ENCODE measurements at places on chromosomes 7 and 10. TPM values are rescaled to one million over a fixed set of nuclear protein-coding genes. Genes with fewer than 3 reads are reported as not detected.

CCDC3 gene
- total RNA-seq = 5.6 TPM

LRWD1 gene
- total RNA-seq = 5.8 TPM

CDC14C gene
- not detected for total RNA-seq

SRRM3 gene
- 8.2 TPM for total RNA-seq

CPA4 gene
- 11.4 TPM for total RNA-seq

NOD1 gene
- 7.3 TPM for total RNA-seq

DRGX gene
- total RNA-seq = not detected

HTR5A gene
- total RNA-seq = not detected

GCK gene
- total RNA-seq = 0.38 TPM

PRLHR gene
- not detected for total RNA-seq
